ENCODE measurements at places on chromosomes 13 and 19. TPM values are rescaled to one million over a fixed set of nuclear protein-coding genes. Genes with fewer than 3 reads are reported as not detected.
A peak's percentile ranks its signal among the peaks of the same experiment; 100 is the strongest.

INSL3 gene
- not detected for total RNA-seq

PSG1 gene
- total RNA-seq = not detected

CGB5 gene
- not detected for total RNA-seq

GRCh38 chr19:10292206-10292788, 2.5 kb downstream of the ICAM5 start:
- H3K27me3 ChIP-seq = peaks cover 36% of the 10 kb centered on the region
- peak overlapping the region; percentile 28 for H3K27ac ChIP-seq
- H3K4me1 ChIP-seq = peaks cover 45% of the 10 kb centered on the region

AMER2 gene
- total RNA-seq = not detected

- DNase-seq = no peak
- no peaks in the 10 kb centered on the region for H3K36me3 ChIP-seq
- H3K4me3 ChIP-seq = no peak overlapping the region
- no peaks in the 10 kb centered on the region for H3K4me1 ChIP-seq
These were observed 1751.4 kb upstream of the SPRY2 start for GRCh38 chr13:82092312-82092711.

Measured in thoracic aorta (tissue), 2 donors.